ENCODE measurements at places on chromosomes 7 and 10.

- DNase-seq: no peak
These were observed 240.4 kb downstream of the ABCA13 start for GRCh38 chr7:48411619-48412018.

- DNase-seq: no peak
These were observed 204.5 kb upstream of the GHITM start for GRCh38 chr10:83934641-83935338.

DNA sequence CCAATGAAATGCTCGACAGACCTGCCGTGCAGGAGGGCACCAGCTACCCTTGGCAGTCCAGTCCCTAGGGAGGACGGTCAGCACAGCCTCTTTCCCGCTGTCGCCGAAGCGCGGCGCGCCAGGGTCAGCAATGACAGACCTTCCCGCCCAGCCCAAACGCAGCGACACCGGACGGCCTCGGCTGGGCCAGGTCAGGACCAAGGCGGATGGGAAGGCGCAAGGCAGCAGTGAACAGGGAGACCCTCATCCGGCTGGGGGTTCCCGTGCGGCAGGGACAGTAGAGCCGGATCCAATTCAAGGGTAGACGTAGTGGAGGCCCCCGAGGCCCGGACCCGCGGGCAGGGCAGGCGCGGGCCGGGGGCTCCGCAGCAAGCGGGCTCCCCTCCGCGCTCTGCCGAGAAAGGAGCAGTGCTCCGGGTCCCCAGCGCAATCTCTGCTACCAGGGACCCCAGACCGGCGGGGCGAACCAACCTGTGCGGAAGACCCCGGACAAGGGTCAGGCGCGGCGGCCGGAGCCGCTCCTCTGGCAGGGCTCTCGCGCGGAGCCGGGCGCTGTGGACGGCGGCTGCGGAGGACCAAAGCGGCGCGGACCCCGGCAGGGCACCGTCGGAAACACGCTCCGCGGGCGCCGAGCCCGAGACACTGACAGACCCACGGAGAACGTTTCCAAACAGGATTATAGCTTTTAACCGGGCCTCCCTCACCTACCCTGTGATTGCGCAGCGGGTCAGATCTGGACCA lies at the start of gene SEC31B:
Gene SEC31B (minus strand): TSS at position 551 of the 741 bp plus-strand sequence. CDS start 2,909 bp downstream, outside the sequence.
- DNase-seq: no peak

DNA sequence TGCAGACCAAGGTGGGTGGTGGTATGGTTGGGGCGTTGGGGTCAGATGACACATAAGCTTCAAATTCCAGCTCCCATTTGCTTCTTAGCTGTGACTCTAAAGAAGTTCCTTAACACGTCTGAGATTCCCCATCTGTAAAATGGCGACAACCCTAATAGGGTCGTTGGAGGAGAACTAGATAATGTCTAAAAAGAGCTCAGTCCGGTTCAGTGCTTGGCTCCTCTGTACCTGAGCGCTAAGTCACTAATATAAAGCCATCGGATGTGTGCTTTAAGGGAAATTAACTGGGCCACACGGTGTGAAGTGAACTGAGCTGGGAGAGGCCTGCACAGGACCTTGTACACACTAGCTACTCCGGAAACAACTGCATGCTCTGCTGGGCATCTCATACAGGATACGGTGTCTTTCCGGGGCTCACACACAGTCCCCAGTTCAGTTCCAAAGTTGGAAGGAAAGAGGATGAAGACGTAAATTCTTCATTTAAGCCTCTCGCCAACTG lies 476 bp upstream of the ZFYVE27 start:
- no peak for DNase-seq

DNA sequence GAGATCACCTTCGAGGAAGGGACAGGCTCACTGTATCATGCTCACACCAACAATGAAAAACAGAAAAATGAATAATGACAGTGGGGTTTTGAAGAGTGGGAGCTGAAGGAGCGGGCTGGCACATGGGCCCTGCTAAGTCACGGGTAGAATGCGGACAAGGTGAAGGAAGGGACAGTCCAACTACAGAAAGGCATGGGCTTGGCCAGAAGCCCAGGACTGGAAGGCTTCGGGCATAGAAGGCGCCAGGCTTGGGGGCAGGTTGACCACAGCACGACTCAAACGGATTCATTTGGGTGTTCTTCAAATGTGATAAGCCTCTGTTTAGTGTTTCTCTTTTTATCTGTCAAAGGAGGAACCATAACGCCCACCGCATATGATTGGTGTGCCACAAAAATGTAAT lies 509.5 kb downstream of the CCSER2 start:
- DNase-seq: no peak

GRCh38 chr10:129018511-129018910 lies 448.5 kb upstream of the MGMT start:
- DNase-seq: no peak

- no peak for DNase-seq
These were observed 3.7 kb upstream of the NDST2 start for GRCh38 chr10:73814896-73815718.

- DNase-seq: no peak
These were observed 7.0 kb upstream of the NUB1 start for GRCh38 chr7:151334628-151335027.

- no peak for DNase-seq
These were observed 106.2 kb upstream of the GPR141 start for GRCh38 chr7:37577412-37577811.

- peak; percentile 15 for DNase-seq
These were observed 123.5 kb downstream of the ADCY1 start for GRCh38 chr7:45697576-45698136.

GRCh38 chr10:6228010-6228511 lies 25.3 kb downstream of the PFKFB3 start:
- no peak for DNase-seq

DNA sequence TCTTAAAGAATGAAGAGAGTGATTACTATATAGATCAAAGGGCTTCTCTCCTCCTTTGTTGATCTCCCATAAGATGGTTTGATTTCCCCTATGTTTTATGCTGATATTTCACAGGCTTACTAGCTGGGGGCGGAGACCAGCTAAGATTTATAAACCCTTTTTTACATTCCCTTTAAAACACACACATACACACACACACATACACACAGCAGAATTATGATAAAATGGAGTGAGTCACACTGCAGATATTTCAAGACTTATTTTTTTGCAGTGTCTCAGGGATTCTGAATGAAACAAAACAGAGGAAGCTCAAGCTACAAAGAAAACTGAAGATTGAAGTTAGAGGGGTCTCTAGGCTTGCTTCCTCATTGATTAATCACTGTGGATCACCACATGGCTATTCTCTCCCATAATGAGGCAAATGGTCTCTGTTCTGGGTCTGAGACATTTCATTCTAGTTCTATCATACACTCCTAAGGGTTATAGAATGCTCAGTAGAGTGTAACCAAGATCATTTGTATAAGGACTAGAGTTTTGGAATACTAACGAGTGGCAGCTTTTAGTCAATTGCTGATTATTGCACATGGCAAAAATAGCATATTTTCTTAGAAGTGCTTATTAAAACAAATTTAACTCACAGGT lies 18.6 kb downstream of the INA start:
- DNase-seq: no peak

DNA sequence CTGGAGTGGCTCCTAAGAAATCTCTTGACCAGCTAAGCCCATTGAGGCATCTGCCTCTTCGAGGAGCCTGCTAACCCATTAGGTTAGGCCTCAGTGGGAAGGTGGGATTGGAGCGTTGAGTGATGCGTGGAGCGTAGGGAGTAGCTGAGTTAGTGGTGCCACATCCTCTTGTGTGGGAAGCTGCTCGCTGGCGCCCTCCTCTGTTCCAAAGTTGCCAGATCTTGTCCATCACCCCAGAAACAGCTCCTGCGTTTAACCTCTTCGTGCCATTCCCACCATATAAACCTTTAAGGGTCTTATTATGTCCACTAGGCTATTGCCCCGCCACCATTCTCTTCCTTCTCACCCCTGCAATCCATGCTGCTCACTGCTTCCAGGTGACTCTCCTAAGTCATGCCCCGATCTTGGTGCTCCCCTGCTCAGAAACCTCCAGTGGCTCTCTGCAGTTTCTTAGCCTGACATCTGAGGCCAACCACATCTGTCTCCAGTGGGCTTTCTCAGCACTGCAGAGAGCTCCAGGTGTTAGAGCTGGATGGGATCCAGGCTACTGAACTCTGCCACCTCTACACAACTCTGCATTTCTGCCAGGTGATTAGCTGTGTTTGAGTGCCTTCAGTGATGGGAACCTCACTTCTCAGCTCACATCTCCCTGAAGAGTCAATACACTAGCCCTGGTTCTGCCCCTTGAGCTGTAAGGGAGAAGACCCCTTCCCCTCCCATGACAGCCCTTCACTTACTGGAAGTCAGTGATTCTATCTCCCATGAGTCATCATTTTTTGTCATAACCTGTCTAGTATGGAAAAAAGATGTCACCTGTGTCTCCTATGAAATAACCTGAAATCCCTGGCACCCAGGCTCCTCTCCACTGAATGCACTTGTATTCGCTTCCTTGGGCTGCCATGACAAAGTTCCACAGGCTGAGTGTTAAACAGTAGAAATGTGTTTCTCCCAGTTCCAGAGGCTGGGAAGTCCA lies 65.0 kb upstream of the FGFR2 start:
- DNase-seq: no peak

DNA sequence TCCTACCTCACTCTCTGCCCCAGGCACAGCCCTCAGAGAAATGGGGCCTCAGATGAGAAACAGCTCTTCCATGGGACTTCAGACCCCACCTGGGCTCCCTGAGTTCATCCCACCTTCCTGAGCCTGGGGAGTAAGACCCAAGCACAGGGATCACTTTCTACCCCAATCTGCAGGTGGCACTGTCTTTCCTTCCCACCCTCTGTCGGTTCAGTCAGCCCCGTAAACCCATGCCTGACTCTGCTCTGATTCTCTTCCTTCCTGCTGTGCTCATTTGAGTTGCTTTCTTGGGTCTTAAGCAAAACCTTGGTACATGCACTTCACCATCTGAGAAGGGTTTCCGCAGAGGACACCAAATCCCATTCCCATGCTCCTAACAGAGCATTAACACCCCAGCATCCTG lies 306.4 kb upstream of the CDC14C start:
- no peak for DNase-seq

DNA sequence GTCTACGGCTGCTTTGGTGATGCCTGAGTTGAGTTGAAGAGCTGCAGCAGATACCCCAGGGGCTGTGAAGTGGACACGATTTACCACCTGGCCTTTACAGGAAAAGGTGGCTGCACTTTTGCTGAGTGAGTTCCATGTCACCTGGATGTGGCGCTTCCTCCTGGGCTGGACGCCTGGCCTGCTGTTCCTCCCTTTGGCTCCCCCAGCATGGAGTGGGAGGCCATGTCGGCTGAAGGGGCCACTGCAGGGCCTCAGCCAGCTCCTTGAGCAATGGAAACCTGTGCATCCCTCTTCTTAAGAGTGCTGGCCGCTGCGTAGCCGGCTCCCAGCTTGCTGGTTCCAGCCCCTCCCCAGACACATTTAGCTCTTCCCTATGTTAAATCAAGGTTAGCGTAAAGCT lies 221.0 kb downstream of the GLRX3 start:
- DNase-seq: no peak

- no peak for DNase-seq
These were observed 6.8 kb upstream of the SNX8 start for GRCh38 chr7:2321020-2321419.

DNA sequence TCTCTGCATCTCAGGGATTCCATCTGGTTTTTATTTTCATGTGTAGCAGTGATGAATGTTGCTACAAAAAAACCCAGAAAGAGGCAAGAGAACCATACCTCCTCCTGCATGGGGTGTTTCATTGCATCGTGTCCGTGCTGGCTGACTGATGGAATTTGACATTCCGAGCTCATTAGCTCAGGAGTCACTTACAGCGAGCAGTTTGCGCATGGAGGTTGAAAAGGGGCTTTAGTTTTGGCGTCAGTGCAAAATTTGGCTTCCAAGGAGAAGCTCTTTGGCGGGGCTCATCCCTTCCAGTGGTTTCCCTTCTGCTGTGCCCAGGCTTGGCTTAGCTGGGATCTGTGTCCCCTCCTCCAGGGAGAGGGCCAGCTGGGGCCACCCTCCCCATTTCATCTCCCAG lies 25.8 kb downstream of the EMX2 start:
- DNase-seq: no peak

DNA sequence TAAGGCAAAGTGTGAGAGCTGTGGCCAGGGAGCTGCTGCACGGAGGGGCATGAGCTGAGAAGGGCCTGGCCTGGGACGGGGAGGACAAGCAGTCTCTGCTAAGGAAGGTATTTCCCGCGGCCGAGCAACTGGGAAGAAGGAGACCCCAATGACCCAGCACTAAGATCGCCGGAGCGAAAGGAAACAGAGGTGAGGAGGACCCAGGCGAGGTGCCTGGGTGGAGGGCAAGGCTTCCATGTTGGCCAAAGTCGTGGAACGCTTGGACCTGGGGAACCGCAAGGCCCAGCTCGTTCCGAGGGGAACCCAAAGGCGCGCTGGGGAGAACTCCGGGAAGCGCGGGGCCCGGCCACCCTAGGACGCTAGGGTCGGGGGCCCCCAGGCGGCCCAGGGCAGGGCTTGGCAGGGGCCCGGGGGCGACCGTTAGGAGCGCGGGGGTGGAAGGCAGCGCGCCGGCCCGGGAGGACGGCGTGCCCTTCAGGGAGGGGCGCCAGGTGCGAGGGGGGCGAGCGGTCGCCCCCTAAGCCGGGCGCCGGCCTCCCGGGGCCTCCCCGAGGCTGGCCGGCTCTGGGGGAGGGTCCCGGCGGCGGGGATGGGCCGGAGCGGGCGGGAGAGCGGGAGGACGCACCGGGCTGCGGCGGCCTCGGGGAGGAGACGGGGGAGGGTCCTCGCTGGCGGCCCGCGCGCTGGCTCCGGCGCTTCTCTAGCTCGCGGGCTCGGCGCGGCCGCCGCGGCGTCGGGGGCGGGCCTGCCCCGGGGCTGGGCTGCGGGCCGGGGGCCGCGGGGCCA lies 545 bp downstream of the GIGYF1 start:
- peak; percentile 84 for DNase-seq

DNA sequence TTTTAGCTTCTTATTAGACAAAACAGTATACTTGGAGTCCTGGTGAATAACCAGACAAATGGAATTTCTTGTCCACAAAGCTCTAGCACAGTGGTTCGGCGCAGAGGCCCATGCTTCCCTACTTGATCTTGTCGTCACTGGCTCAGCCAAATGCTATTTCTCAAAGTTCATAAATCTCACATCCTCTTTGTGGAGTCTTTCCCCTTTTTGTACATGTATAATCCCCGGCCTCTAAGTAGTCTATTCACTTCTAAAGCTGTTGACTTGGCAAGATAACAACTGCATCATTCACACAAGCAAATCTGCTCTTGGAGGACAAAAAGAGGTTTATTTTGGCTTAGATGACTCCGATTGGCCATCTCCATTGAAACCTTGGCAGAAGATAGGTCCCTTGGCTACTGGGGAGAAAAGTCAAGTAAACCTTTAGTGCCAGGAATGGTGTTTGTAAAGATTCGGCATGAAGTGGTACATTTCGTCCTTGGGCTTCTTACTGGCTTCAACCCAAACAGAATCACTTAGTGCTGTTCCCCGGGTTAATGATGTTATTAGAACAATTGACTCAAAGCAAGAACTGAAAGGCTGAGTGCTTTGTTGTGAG lies 5.1 kb upstream of the AKR1E2 start:
- no peak for DNase-seq
